ENCODE measurements at places on chromosomes 2 and 18.

DNA sequence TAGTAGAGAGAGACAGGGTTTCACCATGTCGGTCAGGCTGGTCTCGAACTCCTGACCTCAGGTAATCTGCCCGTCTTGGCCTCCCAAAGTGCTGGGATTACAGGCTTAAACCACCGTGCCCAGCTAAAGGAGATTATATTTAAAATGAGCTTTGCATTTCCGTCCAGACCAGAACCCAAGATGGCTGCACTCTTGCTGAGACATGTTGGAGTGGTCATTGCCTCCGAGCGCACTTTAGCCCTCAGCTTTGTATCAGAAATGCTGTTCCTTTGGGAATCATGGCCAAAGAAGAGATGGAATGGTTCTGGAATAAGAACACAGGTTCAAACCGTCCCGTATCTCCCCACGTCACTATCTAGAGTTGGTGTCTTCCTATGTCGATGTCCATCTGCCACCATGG lies 3.4 kb downstream of the UBXN2A start:
- DNase-seq: no peak

GRCh38 chr2:74856599-74856998 lies 22.7 kb downstream of the HK2 start:
- no peak for DNase-seq

DNA sequence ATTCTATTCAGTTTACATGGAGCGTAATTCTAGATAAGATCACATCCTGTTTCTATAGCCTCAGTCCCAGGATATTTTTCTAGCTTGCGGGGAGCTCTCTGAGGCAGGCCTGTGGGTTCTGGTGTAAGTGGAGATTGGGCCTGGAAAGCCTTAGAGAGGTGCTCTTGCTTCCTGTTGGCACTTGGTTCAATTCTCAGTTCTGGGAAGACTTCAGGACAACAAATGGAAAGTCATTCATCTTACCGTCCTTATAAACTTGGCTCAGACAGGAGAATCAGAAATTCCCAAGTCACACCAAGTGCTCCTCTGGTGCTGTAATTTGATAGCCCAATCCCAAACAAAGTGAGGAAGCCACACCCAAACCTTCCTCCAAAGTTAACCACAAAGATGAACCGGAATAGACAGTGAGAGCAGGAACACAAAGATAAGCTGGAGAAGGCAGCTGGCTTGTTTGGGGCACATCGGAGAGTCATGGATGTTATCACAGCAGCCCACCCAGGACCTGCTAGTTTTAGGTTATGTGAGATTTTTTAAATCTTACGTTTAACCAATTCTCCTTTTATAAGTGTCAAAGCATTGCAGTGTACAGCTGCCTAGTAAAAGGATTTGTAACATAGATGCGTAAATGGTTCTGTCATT lies 144.3 kb upstream of the MAP3K20 start:
- no peak for DNase-seq

DNA sequence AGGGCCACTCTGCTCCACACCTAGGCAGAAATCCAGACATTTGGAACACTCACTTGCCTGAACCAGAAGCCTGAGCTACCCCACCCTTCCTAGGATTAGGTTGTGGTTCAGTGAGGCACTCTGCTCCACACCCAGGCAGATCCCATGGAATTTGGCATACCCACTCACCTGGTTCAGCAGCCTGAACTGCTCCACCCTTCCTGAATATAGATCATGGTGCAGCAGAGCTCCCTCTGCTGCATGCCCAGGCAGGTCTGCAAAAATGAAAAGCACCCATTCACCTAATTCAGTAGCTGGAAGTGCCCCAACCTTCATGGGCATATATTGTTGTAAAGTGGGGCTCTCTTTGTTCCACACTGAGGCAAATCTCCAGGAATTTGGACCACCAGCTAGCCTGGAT lies 185.1 kb upstream of the CNTNAP5 start:
- no peak for DNase-seq

GRCh38 chr2:124797049-124797448 lies 772.0 kb downstream of the CNTNAP5 start:
- DNase-seq: no peak

DNA sequence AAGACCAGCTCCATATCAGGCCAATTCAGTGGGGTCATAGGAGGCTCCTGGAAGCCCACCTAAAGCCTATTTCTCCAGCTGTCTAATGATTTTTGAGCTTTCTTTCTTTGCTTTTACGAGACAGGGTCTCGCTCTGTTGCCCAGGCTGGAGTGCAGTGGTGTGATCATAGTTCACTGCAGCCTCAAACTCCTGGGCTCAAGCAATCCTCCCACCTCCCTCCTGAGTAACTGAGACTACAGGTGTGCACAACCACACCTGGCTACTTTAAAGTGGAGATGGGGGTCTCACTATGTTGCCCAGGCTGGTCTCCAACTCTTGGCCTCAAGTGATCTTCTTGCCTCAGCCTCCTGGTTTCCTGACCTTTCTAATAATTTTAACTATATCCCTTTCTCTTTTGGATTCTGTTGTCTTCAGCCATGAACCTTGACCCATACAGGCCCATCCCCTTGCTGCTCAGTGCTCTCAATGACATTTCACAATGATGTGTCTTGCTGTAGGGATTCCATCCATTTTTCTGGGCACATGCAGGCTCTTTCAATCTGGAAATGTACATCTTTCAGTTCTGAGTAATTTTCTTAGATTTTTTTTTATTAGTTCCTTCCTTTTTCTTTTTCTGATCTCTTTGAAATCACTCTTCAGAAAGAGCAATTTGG lies 29.7 kb downstream of the GNLY start:
- no peak for DNase-seq

GRCh38 chr2:35343135-35343534 lies 1012.4 kb upstream of the CRIM1 start:
- no peak for DNase-seq

- no peak for DNase-seq
Observed at GRCh38 chr2:30979822-30980245, 158.4 kb downstream of the GALNT14 start.

DNA sequence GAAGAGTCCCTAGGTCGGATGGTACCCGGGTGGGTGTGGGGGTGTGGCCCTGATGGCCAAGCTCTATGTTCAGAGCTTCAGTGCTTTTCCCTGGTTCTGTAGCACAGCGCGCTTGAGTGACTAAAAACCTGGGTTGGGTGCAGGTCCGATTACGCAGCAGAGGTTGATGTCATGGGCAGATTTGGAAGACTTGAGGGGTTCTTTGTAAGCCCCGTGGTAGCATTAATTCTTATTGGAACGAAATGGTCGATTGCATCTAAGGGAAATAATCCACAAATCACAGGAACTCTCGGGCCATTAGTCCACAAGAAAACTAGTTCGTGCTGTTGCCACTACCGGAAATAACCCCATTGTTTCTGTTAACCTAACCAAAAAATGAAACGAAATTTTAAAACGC lies 9.0 kb downstream of the HOXD8 start:
- no peak for DNase-seq

GRCh38 chr2:20052861-20053281 lies 1.4 kb upstream of the LAPTM4A start:
- no peak for DNase-seq

DNA sequence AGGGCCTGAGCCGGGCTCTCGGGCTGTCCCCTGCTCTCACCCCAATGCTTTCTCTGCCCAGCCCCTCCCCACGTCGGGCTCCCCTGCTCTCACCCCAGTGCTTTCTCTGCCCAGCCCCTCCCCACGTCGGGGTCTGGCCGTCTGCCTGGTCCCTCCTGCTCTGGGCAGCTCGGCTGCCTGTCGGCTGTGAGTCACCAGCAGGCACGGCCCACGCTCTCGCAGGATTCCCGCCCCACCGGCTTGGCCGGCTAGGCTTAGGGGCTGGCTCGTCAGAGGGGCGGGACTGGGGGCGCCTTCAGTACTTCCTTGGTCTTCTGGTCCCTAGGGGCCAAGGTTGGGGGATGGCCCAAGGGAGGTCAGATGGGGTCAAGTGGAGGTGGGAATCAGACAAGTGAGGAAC lies 3.3 kb downstream of the BOK start:
- DNase-seq: no peak

- DNase-seq: no peak
Observed at GRCh38 chr18:52813635-52814416, 473.8 kb downstream of the DCC start.

GRCh38 chr18:49563130-49563540 lies 1.3 kb downstream of the LIPG start:
- no peak for DNase-seq

All from stimulated activated CD4-positive, alpha-beta T cell treated with anti-CD3 and anti-CD28 coated beads, Interleukin-4, amount 100 ng/mL, for 48 hours (primary cell).